Vagina (tissue), 2 donors: ENCODE measurements at places on chromosomes 1 and 21.

DNA sequence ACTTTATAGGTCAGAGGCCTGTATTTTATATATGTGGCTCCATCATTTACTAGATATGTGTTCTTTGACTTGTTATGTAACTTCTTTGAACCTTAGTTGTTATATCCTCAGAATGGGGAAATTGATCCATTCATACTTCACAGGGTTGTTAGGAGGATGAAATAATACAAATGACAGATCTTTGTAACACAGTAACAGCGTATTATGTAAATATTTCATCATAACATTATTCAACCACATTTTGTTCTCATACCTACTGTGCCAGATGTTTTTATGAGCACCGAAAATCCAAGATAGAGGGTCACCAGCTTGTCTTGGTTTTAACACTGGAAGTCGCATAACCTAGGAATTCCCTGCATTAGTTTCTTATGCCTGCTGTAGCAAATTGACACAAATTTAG, 3.3 kb downstream of the SUCO start:
- no peak for DNase-seq

DNA sequence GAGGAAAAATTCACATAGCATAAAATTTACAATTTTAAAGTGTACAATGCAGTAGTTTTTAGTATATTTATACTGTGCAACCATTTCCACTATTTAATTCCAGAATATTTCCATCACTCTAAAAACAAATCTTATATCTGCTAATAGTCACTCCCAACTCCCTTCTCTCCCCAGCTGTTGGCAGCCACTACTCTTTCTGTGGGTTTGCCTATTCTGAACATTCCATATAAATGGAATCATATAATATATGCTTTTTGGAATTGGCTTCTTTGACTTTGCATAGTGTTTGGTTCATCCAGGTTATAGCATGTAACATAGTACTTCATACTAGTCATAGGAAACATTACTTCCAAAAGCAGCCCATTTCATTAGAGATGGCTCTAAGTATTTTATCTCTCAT, 25.0 kb upstream of the TMEM39B start:
- DNase-seq: no peak

DNA sequence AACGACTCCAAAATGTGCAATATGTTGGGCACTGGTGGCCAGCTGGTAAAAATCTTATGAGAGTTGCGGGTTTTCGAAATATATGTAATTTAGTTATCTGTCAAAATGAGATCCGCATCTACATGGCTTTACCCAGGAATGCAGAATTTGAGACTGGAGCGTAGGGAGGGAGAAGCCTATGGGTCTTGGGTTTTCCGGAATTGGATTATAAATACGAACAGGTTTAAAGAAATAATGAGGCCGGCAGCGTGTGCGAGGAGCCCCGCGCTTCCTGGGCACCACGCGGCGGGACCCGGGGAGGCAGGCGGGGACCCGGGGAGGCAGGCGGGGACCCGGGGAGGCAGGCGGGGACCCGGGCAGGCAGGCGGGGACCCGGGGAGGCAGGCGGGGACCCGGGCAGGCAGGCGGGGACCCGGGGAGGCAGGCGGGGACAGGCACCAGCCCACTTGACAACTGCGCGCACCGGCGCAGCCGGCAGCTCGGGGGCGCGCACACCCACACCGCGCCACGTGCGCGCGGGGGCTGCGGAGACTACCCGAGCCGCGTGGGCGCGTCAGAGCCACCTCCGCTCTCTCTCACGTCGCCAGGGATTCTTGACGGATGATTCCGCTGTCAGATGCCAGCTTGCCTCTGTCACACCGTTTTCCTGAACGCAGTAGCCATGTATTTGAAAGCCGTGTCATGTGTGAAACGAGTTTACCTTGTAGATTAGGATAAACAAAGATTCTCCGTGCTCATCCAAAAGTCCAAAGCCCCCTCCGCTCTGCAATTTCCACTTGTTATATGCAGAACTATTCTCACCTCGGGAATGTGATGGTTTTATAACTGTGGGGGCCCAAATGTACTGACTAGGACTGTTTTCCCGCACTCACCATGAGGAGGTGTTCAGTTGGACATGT, 54.3 kb upstream of the HNRNPU start:
- DNase-seq: no peak

GRCh38 chr1:151147132-151147503, 687 bp upstream of the SEMA6C start:
- no peak for DNase-seq

DNA sequence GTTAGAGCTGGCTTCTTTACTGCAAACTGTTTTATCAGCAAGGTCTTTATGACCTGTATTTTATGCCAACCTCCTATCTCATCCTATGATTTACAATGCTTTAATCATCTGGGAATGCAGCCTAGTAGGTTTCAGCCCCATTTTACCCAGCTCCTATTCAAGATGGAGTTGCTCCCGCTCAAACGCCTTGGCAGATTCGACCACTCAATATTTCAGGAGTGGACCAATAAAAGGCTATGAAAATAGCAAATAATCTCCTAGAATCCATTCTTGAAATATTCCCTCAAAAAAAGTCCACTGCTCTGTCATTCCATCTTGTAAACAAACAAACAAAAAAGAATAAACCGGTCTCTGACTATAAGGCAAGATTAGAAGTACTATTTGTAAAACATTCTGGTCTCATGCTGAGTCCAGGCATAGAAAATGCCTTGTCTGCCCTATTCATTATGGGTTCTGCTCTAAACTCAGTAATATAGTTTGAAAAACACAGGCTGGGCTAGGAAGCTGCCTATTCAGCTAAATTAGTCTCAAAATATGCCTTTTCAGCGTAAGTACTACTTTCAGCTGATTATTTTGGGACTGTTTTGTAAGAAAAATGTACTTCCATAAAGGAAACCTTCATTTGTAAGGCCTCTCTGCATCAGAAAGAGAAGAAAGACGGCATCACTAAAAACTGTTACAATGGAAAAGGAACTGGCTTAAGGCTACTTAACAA, 53.0 kb downstream of the TBX19 start:
- DNase-seq: no peak

- no peak for DNase-seq
These were observed 514.7 kb downstream of the PLPP3 start for GRCh38 chr1:56064705-56065104.

DNA sequence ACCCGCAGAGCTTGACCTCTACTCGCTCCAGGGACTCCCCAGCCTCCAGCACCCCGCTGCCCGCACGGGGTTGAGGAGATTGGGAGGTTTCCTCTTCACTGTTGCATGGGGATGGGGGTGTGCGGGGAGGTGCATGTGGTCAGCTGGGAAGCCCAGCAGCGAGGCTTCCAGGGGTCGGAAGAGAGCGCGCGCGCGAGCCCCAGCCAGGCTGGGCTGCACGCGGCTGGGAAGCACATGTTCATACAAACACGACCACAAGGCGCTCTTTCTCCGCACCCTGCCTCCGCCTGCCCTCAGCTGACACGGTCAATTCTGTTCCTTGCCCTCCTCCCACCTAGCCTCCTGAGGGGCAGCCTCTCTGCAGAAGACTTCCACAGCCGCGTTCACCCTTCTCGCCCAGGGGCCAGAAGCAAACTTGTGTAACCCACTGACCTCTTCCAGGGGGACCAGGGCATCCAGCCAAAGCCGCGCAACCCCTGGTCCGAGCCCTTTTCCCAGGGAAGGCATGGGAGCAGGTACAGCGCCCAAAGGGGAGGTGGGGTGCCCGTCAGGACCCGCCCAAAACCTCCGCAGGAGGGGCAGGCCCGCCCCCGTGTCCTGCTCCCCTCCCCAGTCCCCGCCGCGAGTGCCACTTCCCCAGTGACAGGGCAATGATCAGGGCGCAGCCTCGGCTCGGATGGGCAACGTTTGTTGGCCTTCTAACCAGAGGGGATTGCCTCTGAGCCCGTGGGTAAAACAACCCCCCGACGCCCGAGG, 1.3 kb downstream of the COL24A1 start:
- no peak for DNase-seq

DNA sequence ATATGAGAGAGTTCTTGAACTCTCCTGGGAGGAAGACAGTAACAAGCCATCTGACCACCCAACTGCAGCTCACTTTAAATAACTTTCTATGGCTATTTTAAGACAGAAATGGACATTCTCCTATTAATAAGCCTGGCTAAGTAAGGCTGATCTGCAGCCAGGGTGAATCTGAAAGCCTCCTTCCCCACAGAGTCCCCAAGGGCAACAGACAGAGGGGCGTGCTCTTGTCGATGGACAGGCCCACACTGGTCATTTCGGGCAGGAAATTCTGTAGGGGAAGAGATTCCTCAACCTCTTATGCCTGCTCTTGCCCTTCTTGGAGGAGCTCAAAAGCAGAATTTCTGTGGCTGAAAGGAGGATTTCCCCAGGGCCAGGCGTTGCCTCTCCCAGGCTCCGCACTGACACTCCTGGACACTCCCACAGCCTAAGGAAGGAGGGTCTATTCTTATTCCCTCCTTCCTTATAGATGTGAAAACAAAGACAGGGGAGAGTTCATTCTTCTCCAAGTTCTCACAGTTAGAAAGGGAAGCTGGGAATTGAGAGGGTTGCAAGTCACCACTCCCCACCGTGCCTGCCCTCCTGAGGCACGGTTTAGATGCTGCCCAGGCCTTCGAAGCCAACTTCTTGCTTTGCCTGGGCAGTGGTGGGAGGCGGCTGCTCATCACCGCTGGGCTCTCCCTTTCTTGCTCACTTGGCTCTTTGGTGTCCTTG, 17.9 kb upstream of the KANK4 start:
- no peak for DNase-seq

DNA sequence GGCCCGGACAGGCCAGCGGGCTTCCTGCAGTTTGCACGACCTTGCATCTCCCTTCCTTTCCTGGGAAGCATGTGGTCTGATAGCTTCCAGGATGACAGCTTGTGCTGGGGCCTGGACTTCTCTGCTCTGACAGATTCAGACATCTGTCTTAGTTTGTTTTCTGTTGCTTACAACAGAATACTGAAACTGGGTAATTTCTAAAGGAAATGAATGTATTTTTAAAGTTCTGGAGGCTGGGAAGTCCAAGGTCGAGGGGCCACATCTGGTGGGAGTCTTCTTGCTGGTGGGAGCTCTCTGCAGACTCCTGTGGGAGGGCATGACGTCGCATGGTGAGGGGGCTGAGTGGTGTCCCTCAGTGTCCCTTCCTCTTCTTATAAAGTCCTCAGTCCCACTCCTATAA, 35.3 kb upstream of the TENT5B start:
- no peak for DNase-seq

DNA sequence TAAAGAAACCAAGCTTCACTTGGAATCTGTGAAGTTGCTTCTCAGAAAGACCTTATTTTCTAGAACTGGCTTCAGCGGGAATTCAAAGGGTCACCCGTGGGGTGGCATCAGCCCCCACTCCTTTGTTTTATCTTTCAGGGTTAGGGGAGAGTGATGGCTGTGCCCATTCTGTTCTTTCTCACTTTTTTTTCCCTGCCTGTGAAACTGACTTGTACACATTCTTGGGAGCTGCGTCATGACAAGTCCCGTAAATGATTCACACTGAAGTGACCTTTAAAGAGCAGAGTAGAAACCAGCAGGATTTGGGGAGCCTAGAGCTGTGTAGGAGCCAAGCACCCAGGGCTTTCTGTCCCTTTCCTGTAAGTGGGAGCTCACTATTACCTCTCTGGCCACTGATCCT, 43.8 kb downstream of the SLC44A3 start:
- DNase-seq: peak; percentile 93

DNA sequence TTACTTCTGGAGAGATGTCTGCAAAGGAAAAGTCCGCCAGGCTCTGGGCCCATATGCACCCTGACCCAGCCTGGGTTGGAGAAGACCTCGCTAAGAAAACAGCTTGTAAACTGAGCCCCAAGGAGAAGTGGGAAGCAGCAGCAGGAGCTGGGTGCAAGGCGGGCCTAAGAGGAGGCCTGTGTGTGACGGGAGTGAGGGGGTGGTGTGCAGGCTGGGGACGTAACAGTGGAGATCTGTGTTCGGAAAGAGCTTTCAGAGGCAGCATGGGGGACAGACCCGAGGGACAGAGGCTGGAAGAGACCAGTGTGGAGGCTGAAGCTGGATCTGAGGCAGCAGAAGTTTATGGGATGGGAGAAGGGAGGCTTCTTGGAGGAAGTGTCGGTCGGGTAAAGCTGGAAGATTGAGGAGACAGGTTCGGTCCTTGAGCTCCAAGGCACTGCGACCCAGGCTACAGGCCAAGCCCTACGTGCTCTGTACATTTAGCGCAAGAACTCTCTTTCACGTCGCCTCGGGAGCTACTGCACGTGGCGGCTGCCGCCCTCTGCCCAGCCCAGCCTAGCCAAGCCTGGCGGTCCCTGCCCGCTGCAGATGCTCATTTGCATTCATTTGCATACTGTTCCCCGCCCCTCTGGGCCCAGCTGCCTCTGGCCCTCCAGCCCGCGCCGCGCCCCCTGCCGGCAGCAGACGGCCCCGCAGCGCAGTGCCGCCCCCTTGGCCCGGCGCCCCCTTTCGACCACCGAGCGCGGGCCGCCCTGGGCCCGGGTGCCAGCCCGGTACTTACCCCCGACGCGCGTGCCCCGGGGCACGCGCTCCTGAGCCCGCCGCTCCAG, 6.3 kb downstream of the HPCA start:
- no peak for DNase-seq

DNA sequence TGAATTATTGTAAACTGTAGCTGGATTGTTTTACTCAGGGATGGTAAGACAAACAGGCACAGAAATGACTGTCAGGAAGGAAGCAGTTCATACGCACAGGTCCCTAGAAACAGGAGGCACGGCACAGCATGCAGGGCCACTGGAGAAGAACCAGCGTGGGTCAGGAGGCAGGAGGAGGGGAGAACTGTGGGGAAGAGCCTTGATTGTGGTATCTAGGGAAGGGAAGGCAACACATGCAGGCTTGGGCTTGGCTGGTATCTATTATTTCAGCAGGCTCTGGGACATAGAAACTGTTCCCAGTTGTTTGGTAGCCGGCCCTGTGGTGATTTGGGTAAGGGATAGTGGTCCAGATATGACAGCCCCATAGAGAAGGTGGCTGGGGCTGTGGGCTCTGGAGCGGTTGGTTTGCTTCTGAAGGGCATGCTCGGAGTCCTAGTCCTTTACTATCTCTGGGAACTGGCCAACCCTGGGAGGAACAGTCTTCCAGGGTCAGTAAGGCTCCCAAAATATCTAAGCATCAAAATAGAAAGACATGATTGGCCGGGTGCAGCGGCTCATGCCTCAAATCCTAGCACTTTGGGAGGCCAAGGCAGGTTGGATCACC, 43.1 kb upstream of the CCSAP start:
- DNase-seq: no peak

- no peak for DNase-seq
These were observed 55.5 kb downstream of the TGFBR3 start for GRCh38 chr1:91830242-91831131.

GRCh38 chr1:55695552-55695951, 480.4 kb upstream of the USP24 start:
- no peak for DNase-seq

- DNase-seq: no peak
These were observed 10.7 kb upstream of the GPR25 start for GRCh38 chr1:200861937-200862647.

- DNase-seq: no peak
These were observed 3.2 kb upstream of the MYOC start for GRCh38 chr1:171655746-171656116.

- DNase-seq: no peak
These were observed 1626.7 kb upstream of the B3GALT2 start for GRCh38 chr1:194813096-194813495.

GRCh38 chr1:1124786-1125642, 9.1 kb upstream of the C1orf159 start:
- DNase-seq: no peak
